ENCODE measurements at places on chromosomes 12 and 14. TPM values are rescaled to one million over a fixed set of nuclear protein-coding genes. Genes with fewer than 3 reads are reported as not detected.

DNA sequence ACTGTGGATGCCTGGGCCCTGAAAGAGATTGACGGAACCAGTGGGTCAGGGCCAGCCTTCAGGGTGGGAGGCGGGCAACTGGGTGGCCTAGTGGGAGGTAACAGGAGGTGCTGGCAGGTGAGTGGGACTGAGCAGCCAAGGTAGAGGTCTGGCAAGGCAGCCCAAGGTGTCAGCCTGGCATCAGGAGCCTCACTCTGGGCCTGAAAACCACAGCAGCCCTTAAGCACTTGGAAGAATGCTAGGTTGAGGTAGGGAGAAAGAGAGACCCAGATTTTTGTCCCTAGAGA, 315.8 kb upstream of the PRICKLE1 start:
- no peak for DNase-seq

TMEM233 gene
- not detected for total RNA-seq

DNA sequence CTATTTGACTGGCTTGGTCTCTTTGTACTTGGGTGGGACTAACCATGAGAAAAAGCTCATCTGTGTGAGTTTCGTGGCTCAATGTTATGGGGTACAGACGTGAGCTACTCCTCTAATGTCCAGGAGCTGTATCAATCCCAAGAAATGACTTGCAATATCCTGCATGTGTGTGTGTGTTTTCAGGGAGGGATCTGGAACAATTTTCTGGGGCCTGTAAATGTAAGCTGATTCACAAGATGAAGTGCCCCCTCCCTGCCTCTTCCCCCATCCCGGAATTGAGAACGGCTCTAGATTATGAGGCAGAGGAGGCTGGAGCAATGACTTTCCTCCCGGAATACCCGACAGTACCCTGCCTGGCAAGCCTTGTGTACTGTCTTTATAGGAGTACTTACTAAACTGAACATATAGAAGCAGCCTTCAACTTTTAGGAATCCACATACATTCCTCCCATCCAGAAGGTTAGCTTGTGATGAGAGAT, 53.9 kb downstream of the TMX1 start:
- DNase-seq, result no peak

GRCh38 chr14:73741386-73741875, 27.2 kb upstream of the PNMA1 start:
- peak; percentile 36 for DNase-seq

ADGRD1 gene
- total RNA-seq, result 1.9 TPM

KRT2 gene
- not detected for total RNA-seq

DNA sequence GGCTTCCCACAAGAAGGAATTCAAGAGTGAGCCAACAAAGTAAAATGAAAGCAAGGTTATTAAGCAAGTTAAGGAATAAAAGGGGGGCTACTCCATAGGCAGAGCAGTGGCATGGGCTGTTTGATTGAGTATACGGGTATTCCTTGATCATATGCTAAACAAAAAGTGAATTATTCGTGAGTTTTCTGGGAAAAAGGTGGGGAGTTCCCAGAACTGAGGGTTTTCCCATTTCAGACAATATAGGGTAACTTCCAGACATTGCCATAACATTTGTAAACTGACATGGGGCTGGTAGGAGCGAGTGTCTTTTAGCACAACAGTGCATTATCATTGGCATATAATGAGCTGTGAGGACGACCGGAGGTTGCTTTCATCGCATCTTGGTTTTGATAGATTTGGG, 2.0 kb upstream of the BCL2L14 start:
- no peak for DNase-seq

- DNase-seq, result no peak
Measured at GRCh38 chr12:55724226-55724939, 4.2 kb downstream of the RDH5 start.

DNA sequence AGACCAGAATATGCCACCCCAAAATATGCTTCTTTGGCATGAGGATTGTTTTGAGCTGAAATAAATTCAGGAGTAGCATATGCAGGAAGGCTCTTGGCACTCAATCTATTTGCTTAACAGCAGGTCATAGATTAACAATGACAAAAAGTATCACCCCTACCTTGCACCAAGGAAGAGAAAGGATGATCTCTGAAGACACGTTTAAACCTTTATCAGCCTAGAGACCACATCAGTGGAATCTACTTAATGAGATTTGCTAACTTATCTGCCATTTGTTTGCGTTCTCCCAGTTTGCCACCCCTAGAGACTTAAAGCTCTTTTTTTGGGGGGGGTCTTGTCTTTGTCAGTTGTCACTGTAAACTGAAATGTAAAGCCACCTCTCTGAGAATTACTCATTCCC, 1278.7 kb upstream of the USP15 start:
- DNase-seq, result no peak

GRCh38 chr12:42761601-42762350, 172.2 kb upstream of the PRICKLE1 start:
- DNase-seq, result no peak

GRCh38 chr12:66742508-66743367, 63.9 kb upstream of the GRIP1 start:
- DNase-seq, result no peak

CCDC197 gene
- not detected for total RNA-seq

- DNase-seq, result no peak
Measured at GRCh38 chr12:8638951-8639350, 23.7 kb downstream of the MFAP5 start.

IAPP gene
- total RNA-seq, result not detected

DNA sequence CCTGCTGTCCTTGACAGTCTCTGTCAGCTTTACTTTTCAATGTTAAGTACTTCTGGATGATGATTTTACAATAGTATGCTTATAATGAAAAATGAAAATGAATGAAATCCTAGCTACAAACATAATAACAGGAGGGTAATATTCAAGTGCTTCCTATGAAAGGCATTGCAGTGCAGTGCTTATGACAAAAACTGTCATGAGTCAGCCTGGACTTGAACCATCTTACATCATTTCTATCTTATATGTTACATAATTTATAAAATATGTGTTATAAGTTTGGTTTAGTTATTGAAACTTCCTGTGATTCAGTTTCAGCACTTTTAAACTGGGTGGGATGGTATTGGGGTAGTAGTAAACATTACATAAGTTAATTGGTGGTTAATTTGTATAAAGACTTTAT, 451.7 kb downstream of the TMEM117 start:
- no peak for DNase-seq

CLEC4C gene
- total RNA-seq, result not detected

GRCh38 chr12:74129702-74130101, 407.9 kb upstream of the ATXN7L3B start:
- no peak for DNase-seq

GRCh38 chr12:127422935-127423566, 843.9 kb upstream of the TMEM132C start:
- DNase-seq, result no peak

- DNase-seq, result no peak
Measured at GRCh38 chr14:68576031-68576430, 216.8 kb downstream of the ZFP36L1 start.

DNA sequence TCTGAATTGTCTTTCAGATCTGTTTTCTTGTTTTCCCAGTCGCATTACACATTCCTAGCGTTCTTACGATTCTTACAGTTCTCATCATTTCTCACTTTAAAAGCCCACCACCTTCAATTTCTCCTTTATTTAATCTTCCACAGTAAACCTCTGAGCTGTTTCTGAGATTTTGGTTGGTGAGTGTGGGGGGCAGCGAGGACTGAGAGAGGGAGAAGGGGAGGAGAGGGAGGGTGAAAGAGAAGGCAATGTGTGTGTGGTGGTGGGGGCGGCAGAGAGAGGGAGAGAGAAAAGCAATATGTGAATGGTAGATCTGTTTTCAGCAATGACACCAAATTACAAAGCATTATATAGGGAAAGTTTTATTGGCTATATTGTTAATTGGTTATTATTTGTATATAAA, 282.6 kb downstream of the SOX5 start:
- no peak for DNase-seq

- no peak for DNase-seq
Measured at GRCh38 chr14:79084861-79085260, 914.7 kb downstream of the NRXN3 start.

KLRB1 gene
- total RNA-seq, result not detected

- DNase-seq, result no peak
Measured at GRCh38 chr12:90253136-90253535, 544.5 kb upstream of the ATP2B1 start.

DNA sequence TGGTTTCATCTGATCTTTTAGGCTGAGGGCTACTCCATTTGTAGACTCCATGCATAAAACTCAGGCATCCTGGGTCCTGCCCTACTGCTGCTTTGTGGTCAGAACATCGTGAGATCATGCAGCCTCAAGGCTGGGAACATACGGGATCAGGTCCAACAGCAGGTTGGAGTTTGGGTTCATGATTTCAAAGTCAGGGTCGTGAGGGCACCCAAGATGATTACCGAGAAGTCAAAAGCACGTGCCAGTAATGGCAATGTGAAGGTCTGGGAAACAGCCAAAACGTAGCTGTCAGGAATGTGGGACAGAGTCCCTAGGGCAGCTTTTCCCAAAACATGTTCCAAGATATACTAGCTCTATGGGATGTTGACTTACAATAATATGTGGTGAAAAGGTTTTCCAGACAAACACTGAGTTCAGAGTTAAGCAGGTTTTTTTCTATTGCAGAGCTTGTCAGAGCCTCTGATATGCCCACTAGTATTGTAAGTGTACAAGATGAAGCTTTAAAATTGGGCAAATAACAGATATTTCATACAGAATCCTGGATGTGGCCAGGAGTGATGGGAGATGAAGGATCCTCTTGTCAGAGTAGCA, 130.3 kb upstream of the DNM1L start:
- no peak for DNase-seq

DNA sequence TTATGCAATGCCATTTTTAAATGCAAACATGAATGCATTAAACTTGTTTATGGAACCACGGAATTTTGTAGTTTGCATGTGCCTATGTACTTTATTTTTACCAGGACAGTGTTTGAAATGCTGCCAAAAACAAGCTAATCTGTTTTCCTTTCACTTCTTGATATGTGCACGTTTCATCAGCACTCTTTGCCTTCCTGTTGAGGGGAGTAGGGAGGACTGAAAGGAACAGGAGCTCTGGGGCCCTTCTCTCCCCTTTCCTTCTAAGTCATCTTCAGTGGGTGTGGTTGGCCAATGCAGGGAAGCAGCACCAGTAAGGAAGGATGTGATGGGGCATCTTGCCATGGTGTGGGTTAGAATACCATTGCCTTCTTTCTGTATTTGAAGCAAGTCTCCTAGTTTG, 12.1 kb upstream of the PPP4R4 start:
- DNase-seq, result no peak

- no peak for DNase-seq
Measured at GRCh38 chr14:70904373-70904772, 2.9 kb upstream of the PCNX1 start.

- no peak for DNase-seq
Measured at GRCh38 chr12:122722387-122722786, 5.8 kb upstream of the HCAR3 start.

DNA sequence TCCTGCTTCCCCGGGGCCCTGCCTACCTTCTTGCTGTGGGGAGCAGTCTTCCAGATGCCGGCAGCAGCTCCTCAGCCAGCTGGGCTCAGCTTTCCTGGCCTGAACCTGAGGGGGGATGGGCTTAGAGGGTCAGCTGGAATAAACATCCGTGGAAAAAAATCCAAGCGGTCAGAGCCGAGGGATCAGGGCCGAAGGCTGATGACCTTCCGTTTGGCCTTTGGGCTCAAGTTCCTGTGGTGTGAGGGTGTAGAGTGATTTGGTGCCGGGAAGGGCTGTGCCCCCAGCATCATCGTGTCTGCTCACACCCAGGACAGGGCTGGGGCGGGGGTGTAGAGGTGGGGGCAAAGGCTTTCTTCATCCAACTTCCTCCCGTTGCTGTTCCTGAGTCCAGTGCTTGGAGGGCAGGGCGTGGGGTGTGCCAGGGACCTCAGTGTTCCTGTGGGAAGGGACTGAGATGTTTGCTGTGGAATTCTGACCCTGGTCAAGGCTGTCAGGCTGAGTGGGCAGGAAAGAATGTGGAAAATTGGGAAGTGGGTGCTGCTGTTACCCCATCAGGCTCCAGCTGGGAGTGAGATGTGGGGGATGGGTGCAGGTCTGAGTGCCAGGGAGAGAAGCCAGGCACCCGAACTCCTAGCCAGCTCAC, 2.6 kb downstream of the SMIM41 start:
- no peak for DNase-seq

BATF gene
- 0.47 TPM for total RNA-seq

DNA sequence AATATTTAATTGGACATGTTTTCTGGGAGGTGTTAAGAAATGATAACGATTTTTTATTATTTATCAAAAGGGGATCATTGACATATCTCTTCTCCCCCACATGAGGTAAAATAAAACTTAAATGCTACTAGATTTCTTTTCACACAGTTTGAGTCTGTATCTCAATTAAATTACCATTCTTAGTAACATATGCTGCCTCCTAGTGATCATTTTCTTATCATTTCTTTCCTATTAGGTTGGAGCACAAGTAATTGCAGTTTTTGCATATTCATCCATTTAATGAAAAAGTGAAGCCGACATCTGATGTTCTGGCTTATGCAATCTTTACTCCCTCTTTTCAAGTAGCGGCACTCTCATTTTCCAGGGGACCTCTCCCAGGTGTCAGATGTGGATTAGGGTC, 24.9 kb downstream of the PUS7L start:
- no peak for DNase-seq
